Lung (tissue), 17 donors: ENCODE measurements at places on chromosomes 3 and 15. TPM values are rescaled to one million over a fixed set of nuclear protein-coding genes. Genes with fewer than 3 reads are reported as not detected.

NR1I2 gene
- total RNA-seq: 0.55 TPM

RCN2 gene
- 66.1 TPM for total RNA-seq

- no peak for DNase-seq
Observed at GRCh38 chr3:40672861-40673260, 148.1 kb downstream of the ZNF621 start.

DNA sequence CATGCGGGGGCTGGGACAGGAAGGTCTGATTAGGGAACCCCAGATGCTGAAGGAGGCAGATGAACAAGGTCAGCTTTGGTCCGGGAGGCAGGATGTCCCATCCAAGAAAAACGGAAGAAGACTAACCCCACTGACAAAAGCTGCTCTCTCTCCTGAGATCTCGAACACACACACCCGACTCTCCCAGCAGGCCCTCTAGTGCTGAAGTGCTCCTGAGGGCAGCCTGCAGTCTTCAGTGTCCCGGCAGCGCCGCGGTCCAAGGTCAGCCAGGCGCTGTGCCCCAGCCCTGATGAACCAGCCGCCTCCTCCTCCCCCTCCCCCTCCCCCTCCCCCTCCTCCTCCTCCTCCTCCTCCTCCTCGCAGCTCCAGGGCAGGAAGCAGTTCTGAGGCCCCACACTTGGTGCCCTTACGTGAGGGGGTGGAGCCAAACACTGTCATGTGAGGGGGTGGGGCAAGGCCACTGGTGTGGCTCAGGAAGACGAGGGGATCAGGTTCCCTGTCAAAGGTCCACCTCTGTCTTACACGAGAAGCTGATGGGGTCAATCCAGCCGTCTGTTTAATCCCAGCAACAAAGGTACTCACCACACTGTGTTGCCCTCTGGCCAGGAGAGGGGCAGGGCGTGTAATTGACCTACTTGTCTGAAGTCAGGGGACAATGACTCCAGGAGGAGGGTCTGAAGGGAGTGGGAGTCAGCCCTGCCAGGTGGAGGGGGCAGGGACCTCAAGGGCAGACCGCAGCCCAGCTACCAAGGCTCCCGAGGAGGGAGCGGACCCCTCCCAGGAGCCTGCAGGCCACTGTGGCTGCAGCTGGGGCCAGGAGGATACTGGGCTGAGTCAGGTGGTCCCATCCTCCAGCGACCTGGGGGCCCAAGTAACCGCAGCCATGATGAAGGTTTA lies 34.3 kb downstream of the PRR23E start:
- no peak for DNase-seq

- DNase-seq: no peak
Observed at GRCh38 chr3:186589856-186590579, 19.5 kb downstream of the DNAJB11 start.

- no peak for DNase-seq
Observed at GRCh38 chr3:10463533-10464434, 41.6 kb downstream of the ATP2B2 start.

DNA sequence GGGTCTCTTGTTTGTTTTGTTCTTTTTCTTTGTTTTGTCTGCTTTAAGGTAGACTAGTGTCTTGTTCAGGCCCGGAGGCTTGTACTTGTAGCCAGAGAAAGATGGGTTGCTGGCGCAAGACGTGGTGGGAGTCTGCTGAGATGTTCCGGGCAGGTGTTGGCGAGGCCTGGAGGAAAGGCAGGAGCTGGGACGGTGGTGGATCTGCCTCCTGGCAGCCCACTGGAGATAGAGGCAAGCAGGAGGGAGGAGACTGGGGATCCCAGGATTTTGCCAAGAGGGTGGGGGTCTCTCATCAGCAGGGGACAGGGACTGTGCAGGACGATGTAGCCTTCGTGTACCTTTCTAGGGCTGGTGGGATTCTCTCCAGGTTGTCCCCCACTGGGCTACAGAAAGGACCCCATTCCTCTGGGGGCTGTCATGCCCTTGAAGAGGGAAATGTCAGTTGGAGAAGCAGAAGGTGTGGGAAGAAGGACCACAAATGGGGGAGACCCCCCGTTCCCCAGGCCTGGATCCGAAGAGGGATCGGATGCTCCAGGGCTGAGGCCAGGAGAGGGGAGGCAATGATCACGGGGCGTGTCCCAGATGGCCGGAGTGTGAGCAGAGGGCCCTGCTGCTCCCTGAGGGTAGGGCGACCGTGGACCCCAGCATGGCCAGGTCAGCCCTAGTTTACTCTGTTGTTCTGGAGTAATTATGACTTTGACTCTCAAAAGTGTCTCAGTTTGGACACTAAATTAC lies 7.0 kb downstream of the CHAC1 start:
- no peak for DNase-seq
